Astrocyte of the cerebellum (primary cell): ENCODE measurements at places on chromosomes 12 and 14.

GRCh38 chr12:64724201-64724745 is 34.9 kb downstream of the GNS start:
- DNase-seq = no peak

DNA sequence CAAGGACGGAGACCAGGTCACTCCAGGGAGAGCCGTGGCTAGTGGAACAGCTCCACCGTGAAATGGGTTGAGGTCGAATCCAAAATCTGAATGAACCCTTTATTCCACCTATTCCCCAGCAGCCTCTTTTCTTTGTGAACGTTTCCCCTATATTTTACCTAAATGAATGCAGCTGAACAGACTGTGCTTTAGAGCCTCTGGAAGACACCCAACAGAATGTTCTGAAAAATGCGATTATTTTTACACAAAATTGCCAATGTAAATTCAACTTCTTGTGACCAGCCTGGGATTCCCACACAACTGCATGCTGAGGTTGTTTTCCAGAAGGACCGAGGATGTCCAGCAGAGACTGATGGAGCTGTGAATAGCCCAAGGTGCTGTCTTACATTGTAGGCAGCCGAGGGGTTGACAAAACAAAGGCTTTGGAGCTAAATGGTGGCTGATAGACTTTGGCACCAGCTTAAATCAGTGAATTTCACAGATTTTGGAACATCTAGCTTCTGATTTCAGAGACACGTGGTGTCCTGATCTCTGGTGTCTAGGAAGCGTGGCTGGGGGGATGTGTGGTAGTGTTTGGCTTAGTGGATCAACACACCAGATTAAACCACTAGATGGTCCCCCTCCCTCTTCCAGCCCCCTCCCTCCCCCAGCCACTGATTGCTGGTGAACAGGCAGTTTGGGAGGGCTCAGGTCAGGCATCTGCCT is 150.4 kb downstream of the ZNF664 start:
- no peak for DNase-seq

GRCh38 chr12:66312189-66312588 is 9.9 kb downstream of the HELB start:
- DNase-seq = no peak

- DNase-seq = peak; percentile 81
Measured at GRCh38 chr12:121858662-121859572, at the start of gene HPD. Gene HPD, minus strand, starts transcription at chr12:121858859. Its CDS starts 36 bp downstream, at chr12:121858823.

GRCh38 chr12:70255311-70255710 is 12.1 kb downstream of the CNOT2 start:
- no peak for DNase-seq
